ENCODE measurements at places on chromosomes 13 and 19.

DNA sequence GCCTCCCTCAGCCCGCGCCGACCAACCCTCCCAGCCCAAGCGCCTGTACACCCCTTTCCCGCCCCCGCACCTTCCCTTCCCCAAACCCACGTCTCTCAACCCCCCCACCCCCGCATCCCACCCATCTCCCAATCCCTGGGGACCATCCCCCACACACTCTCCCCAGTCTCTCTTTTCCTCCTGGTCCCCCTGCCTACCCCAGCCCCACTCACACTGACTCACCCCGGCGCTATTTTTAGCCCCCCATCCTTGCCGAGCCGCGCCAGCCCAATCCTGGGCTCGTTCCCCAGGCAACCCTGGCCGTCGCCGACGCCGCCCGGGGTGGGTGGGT lies 11.7 kb downstream of the CIC start:
- no peak for DNase-seq

DNA sequence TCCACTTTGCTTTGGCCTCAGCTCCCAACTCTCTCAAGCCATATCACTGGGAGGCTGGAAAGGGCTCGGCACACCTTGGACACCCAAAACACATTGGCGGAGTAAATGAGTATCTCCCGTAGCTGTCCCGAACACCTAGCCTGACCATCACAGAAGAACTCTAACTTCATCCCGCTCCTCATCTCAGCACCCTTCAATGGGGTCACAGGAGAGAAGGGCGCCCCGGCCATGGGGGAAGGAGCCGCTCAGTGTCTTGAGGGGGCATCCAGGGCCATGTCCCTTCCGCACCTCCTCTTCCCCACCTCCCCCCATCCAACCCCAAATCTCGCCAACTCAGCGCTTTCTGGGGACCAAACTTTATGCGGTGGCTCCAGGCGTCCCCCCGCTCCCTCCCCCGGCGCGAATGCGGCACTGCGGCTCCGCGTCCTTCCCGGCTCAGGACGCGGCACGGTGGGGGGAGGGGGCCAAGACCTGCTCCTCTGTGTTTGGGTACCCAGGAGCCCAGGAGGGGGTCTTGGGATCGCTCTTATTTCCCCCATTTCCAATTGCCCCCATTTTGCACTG lies 3.0 kb downstream of the KCNC3 start:
- no peak for DNase-seq

- DNase-seq, result peak; percentile 31
These were observed 12.7 kb downstream of the SGTA start for GRCh38 chr19:2770055-2771013.

GRCh38 chr19:55158848-55159749 lies 1.6 kb upstream of the TNNI3 start:
- DNase-seq, result no peak

- DNase-seq, result peak; percentile 41
These were observed 622 bp downstream of the DNM2 start for GRCh38 chr19:10718205-10719196.

DNA sequence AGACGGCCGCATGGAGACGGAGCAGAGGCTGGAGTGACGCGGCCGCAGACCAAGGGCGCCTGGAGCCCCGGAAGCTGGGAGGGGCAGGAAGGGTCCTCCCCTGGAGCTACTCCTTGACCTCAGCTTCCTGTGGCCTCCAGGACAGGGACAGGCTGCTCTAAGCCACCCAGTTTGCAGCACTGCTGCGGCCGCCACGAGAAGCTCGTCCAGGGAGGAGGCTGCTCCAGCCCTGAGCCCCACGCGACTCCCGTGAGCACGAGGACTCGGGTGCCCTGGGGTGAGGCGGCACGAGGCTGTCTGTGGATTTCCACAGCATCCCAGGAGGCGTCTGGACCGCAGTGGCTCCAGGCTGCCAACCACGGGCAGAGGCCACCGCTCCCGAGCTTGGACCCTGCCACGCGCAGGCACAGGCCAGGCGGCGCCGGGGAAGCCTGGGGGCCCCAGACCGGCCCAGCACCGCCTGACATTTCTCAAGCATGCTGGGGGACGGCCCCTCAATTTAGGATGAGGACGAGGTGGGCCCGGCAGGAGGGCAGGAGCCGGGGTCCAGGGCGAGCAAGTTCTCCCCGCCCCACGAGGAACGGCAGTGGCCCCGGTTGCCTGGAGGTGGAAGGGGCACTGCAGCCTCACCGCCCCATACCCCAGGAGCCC lies 10.7 kb downstream of the SBNO2 start:
- DNase-seq, result peak; percentile 87

GRCh38 chr13:109817591-109818535 lies 31.5 kb upstream of the IRS2 start:
- no peak for DNase-seq

DNA sequence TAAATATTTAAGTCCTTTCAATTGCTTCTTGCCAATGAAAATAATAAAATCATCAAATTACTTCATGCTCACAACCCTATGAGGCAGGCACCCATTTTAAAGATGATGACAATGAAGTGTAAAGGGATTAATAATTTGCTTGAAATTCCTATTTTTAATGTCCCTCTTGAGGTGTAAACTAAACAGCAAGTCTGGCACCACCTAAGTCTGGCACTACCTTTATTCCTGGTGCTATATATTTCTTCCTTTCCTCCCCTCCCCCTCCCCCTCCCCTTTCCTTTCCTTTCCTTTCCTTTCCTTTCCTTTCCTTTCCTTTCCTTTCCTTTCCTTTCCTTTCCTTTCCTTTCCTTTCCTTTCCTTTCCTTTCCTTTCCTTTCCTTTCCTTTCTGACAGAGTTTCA lies 42.2 kb downstream of the FLT1 start:
- DNase-seq, result no peak

DNA sequence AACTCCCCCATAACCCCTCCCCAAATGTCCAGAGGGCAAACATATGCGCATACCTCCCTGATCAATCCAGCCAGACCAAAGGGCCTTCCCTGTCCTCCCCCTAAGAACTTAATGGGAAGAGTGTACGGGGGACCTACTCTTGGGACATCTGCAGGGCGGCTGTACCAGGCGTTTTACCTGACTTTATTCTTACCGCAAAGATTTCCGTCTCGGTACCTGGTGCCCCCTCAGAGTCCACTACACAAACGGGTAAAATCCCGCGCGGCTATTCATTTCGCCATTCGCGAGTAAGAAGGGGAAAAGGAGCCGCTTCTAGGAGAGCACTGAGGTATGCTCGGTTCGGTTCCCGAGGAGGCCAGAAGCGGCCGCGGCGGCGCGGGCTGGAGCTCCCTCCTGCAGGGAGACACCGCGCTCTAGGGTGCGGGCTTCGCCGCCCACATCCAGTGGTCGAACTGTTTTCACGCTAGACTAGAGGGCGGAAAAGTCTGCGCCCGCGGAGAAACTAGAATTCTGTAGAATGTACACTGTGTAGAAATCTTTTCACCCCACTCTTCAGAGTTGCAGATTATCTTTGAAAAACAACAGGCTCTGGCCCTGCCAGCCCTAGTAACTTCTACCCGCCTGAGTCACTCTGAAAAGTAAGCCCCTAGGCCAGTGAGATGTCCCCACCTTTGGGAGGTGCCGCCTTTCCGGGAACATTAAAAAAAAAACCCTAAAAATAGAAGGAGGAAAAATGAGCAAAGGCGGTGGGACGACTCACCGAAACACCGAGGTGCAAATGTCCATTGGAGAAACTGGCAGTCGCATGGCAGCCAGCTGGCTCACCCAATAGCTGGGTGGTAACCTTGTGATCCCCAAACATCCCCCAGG lies 3.8 kb upstream of the TSHZ3 start:
- DNase-seq, result no peak

- DNase-seq, result no peak
These were observed 496.8 kb downstream of the MYO16 start for GRCh38 chr13:109126178-109126577.

DNA sequence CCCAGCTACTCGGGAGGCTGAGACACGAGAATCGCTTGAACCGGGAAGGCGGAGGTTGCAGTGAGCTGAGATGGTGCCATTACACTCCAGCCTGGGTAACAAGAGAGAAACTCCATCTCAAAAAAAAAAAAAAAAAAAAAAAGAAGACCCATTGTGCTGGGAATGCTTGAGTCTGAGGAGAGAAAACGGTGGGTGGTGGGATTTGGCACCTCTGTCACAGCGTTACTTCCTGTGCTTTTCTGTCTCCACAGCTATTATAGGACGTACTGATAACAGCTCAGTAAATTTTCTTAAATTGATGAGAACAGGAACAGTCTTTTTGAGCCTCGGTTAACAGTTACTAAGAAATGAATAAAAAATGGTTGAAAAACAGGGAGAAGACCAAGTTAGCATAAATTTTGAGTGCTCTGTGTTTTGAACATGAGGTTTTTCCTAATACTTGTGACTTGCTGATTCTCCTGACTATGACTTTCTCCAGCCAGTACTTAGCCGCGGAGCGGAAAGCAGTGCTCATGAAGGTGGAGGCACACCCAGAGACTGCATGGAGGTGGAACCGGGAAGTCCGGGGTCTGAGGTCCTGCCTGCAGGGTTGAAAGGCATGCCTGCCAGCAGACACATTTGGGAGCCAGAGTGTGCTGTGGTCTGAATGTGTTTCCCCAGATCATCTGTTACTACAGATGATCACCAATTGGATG lies 55.3 kb upstream of the TEX29 start:
- DNase-seq, result no peak

DNA sequence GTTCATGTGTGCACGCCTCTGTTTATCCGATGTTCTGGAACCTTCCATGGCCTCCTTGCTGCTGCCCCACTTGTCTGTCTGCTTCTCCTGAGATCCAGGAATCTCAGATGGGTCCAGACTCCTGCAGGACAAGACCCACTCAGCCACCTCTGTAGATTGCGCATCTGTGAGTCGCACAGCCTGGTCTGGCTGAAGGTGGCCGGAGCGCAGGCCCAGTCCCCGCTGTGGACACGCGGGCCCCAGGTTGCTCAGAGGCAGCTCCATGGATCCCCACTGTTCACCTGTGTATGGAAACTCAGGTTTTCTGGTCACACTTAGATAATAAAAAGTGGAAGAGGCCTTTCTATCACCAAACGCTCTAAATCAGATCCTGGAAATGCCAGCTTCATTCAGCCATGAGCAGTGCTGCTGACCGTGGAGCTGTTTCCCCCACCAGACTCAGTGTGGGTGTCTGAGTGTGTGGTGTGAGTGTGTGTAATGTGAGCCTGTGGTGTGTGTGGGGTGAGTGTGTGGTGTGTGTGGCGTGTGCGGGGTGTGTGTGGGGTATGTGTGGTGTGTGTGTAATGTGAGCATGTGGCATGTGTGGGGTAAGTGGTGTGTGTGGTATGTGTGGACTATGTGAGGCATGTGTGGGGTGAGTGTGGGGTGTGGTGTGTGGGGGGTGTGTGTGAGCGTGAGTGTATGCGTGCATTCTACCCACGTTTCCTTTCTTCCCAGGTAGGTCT lies 59.5 kb downstream of the MCF2L start:
- DNase-seq, result no peak

- peak; percentile 75 for DNase-seq
These were observed 1.2 kb downstream of the APLP1 start for GRCh38 chr19:35869327-35870123.

DNA sequence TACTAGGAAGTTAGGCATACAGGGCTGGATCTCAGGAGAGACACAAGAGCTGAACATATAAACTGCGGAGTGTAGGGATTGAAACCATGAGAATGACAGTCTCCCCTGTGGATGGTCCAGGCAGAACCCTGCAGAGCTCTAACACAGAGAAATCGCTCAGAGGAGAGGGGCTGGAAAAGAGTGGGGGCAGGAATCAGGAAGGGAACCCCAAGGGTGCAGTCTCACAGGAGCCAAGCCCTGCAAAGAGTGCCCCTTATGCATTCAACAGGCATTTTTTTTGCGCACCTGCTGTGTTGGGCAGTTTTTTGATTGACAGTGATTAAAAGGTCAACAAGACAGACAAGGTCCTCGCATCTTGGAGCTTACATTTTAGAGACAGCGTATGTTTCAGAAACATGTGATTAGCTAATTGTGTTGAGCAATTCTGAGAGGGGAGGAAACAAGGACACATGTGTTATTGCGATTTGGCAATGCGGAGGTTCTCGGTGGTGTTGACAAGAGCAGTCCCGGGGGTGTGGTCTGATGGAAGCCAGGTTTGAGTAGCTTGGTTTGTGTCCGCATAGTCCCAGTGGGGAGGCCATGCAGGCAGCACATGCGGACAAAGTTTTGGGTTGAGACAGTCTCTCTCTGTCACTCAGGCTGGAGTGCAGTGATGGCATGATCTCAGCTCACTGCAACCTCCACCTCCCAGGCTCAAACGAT lies 182.6 kb upstream of the IRS2 start:
- DNase-seq, result no peak

DNA sequence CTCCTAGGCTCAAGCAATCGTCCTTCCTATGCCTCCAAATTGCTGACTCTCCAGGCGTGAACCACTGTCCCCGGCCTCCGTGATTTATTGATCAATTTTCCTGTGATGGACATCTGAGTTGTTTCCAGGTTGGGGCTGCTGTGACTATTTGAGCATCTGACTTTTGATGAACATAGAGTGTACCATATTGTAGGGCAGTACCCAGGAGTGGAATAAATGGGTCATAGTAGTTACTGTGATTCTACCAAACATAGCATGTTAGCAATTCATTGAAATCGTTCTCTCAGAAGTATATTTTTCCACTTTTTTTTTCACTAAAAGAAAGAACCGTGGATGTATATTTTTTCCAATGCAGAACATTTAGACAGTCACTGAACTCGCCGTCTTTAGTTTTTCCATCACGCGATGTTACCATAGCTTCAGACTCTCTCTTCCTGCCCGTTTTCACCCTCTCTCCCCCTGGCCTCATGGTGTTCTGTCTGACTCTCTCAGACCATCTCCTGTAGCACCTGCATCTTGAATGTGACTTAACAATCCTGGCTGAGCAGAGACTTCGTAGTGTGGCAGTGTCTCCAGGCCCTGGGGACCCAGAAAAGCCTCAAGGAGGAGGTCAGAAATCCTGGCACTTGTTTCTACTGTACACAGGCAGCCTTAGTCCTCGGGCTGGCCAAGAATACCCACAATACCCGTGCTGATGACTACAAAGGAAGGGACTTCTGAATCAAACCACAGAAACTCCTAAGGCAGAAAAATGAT lies 3.2 kb upstream of the RASGRP4 start:
- no peak for DNase-seq

DNA sequence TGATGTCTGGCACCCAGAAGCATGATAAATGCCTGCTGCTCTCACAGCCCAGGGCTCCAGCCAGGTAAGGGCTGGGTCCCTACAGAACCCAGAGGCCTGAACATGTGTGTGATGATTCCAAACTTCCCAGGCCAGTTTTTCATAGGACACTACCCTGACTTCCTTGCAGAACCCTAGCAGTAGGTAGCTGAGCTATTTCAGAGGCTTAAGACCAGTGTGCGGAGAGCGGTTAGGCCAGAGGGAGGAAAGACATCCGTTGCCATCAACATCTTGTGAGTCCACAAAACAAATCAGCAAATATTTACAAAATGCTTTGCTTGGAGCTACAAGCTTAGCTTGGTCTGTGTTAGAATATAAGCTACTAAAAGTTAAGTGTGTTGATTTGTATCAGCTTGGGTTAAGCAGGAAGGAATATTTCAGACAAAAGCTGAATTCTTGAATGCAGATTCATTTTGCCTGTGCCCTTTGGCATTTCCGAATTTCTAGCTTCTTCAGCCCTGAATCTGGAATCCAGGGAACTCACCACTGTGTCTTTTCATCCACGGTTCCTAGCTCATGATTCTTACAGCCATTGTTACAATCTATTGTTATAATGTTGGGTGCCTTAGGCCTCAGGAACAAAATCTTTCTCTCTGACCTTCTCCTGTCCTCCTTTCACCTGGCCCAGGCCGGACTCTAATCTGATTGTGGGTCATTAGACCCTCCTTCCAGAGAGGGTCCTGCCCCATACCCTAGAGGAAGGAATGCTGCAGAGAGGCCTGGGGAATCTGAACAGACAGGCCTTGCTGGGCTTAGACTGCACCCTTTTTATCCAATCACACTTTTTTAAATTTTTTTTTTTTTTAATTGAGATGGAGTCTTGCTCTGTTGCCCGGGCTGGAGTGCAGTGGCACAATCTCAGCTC lies 12.4 kb downstream of the RAB20 start:
- no peak for DNase-seq

GRCh38 chr19:54105796-54106195 lies 3.1 kb downstream of the NDUFA3 start:
- no peak for DNase-seq
